Activated T-cell treated with anti-CD3 and anti-CD28 coated beads, Interleukin-2, amount 50 U/mL, for 24 hours (primary cell): ENCODE measurements at places on chromosomes 5 and 9.

DNA sequence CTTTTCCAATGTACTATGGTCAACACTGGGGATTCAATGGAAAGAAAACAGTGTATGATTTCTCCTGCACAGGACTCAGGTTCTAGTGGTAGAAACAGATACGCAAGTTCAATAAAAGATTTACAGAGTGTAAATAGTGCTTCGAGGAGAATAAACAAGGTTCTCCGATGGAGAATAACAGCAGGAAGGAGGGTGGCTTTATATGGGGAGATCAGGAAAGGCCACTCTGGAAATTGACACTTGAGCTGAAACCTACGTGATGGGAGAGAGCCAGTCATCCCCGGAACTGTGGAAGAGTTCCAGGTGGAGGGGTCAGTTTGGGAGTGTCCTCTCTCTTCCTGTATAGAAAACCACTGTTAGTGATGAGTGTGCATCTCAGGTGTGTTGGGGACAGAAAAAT is 65.9 kb downstream of the GARNL3 start:
- DNase-seq = no peak

DNA sequence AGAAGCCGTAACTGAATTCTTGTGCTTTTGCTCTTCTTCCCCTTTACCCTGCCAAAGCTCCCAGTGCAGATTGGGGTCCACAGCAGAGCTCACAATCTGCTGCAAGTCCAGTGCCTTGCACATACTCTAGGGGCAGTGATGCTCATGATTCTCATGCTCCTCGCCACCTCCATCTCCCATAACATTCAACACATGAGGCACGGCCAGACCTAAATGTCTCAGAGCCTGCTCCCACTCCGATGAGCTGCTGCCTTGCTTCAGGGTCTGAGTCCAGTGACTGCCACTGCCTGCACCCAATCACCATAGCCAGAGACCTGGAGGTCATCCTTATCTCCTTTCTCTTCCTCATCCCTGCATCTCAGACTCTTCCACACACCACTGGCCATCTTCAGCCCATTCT is 10.5 kb downstream of the CSF1R start:
- peak; percentile 2 for DNase-seq

DNA sequence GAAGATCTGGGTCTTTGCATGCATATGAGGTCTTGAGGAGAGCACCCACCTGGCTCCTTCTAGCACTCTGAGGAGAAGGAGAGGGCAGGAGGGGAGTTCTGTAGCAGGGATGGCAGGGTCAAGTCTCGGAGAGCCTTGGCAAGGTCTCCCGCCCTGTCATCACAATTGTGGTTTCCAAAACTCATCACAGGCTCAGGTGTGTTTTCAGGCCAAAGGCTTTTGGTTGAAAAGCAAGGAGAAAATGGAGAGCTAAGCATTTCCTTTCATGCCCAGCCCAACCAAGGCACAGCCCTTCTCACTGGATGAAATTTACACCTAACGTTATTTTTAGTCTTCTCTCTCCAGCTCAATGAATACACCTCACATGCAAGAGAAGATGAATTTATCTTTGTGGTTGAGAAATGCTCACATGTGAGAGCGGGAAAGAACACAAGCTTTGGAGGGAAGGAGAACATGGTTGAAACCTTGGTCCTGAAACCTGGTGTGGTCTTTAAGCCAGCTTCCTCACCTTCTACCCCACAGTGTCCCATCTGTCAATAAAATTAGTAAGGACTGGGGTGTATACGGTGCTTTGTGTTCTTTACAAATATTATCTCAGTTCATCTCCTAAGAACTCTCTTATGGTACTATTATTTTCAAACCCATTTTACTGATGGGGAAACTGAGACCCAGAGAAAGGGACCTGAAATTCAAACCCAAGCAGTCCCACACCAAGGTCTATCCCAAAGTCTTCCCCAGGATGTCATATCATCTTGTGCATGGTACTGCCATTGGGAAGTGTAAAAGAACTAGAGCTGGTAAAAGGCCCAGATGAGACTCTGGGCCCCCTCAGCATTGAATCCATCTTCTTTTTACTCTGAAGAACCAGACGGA is 47.8 kb upstream of the CPEB4 start:
- no peak for DNase-seq

DNA sequence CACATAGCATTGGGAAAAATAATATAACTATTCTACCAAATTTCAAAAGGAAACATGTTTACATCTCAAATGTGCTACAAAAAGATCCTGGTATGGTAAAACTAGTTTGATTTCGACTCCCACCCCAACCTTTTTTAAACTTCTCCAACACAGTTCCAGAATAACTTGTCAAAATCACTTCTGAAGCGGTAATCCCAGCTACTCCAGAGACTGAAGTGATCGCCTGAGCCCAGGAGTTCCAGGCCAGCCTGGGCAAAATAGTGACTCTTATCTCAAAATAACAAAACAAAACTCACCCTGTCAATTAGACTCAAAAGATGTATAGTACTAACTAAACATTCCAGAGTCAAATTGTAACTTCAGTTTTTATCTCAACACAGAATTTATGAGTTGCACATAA is 71.3 kb upstream of the RNF38 start:
- no peak for DNase-seq

- no peak for DNase-seq
Observed at GRCh38 chr9:37995961-37996818, 72.8 kb downstream of the SHB start.

- DNase-seq = no peak
Observed at GRCh38 chr5:17898766-17899165, 264.5 kb downstream of the TAF11L14 start.

GRCh38 chr5:18433336-18433735 is 799.1 kb downstream of the TAF11L14 start:
- no peak for DNase-seq

DNA sequence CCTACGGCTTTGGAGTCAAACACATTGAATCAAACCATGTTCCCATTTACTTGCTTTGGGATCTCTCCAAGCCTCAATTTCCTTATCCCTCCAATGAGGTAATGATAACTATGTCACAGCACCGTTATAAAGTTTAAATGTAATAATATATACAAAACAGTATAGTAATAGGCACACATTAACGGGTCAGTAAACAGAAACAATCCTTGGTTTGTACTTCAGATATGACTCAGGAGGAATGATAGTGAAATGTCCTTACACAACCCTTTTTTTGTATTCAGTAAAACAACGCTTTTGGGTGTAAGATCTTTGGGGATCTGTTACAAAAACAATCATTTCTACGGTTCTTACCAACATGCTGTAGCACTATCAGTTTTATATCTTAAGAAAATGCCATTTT is 178.5 kb upstream of the GNA14 start:
- no peak for DNase-seq

DNA sequence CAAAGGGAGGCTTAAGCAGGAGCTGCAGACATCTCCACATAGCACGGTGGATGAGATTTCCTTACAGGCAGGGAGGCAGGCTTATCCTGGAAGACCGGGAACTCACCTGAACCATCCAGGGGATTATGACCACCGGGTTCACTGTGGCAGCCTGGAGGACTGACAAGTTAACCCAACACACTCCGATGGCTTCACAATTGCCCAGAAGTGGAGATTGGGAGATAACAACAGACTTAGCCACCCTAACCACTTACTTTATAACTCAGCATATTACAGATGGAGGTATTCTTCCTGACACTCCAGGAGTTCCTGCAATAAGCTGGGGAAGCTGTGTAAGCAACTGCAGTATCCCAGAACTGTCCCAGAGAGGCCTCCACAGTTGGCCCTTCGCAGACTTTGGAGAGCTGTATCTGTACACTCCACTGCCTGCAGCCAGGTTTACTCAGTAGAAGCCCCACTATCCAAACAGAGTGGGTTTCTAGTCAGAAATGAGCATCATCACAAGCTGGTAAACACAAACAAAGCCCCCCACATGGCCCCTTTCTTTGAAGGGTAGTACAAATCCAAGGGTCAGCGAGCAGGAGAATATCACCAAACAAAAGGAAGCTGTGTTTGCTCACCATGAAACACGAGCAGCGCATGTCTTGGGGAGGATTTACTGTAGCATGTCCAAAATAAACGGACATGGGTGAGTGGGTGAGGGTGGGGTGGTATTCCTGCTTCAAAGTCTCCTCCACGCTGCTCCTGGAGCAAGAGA is 462.2 kb downstream of the RASEF start:
- no peak for DNase-seq

DNA sequence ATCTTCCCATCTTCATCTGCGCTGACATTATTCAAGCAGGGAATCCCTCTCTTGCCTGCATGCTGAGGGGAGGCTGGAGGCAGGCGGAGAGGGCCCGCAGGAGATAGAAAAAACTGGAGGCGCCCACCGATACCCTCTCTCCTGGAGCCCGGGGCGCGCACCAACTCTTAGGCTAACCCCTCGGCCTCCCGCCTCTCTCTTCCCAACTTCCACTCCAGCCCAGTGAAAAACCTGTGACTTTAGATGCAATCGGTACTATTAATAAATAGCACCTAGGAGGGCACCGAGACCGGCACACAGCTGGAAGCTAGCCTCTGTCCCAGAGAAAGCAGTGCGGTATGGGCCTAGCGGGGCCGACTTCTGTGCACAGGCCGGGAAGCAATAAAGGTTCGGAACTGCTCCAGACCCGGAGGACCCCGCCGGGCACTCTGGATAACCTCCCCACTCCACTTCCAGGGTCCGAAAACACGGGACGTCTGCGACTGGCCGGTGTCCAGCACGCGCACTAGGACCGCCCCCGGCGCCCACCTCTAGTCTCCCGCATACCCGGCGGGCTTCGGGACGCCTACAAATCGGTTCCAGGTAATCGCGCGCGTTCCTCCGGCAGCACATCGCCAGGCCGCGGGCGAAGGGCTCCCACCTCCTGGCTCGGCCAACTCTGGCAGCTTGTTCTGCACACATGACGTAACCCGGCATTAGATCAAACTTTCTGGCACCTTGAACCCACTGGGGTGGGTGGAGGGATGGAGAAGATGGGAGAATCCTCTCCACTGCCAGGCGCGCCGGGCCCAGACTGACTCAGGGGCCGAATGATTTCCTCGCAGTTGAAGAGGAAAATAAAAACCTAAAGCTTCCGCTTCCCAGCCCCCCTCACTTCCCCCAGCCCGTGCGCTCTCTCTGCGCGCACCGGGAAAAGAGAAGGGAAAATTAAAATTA is 1.4 kb downstream of the EFNA5 start:
- DNase-seq = peak; percentile 31

GRCh38 chr9:96484521-96484931 is 34.6 kb downstream of the HABP4 start:
- no peak for DNase-seq

DNA sequence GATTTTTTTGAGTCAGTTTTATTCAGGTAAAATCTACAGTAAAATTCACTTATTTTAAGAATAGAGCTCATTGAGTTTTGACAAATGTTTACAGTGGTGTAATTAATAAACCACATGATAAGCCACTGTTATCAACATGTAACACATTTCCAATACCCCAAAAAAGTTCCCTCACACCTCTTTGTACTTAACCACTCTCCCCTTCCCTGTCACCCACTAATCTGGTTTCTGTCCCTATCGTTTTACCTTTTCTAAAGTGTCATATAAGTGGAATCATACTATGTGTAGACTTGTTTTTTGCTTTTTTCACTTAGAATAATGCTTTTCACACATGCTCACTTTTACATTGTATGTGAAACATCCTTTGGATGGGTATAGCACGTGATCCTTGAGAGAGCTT is 127.2 kb downstream of the KDM4C start:
- DNase-seq = no peak

GRCh38 chr5:59207401-59207800 is 624.5 kb downstream of the RAB3C start:
- DNase-seq = no peak
